ENCODE measurements at places on chromosomes 6 and 20.

DNA sequence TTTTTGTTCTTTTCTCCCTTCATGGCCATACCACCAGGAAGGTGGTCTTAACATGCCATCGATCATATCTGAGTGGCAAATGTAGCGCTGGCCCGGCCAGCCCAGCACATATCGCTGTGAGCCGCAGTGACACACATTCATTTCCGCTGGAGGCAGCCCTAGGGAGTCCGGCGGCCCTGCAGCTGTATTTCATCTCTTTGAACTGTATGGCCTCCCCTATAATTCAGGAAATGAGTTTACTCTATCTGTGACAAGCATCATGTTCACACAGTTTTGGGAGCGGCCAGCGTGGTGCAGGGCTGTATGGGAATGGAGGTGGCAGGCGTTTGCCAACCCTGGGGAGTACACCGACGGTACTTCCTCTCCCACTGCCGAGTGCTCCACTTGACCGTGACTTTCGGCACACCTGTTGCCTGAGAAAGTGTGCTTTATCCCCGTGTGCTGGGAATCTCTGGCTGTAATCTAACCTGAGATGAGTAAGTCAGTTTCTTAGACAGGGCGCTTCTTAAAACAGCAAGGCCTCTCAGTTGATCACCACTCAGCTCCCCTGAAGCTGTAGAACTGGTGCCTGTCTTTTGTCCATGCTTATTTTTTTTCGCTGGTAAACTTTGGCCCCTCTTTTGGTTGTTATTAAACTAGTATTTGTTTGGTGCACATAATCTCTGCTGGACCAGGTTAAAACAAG lies 257.1 kb upstream of the TAB2 start:
- DNase-seq: peak; percentile 40

GRCh38 chr20:63534831-63535651 lies 2.1 kb downstream of the PTK6 start:
- DNase-seq: no peak

DNA sequence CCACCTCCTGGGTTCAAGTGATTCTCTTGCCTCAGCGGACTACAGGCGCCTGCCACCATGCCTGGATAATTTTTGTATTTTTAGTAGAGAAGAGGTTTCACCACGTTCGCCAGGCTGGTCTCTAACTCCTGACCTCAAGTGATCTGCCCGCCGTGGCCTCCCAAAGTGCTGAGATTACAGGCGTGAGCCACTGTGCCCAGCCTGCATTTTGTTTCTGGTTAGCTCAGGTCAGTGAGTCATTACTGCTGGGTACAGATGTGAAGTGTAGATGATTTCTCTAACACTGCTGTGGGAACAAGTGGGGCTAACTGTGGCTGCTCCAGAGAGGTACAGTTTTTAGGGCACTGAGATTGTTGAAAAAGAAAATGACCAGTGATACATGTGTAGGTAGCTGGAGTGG lies 188.6 kb downstream of the PRL start:
- no peak for DNase-seq

DNA sequence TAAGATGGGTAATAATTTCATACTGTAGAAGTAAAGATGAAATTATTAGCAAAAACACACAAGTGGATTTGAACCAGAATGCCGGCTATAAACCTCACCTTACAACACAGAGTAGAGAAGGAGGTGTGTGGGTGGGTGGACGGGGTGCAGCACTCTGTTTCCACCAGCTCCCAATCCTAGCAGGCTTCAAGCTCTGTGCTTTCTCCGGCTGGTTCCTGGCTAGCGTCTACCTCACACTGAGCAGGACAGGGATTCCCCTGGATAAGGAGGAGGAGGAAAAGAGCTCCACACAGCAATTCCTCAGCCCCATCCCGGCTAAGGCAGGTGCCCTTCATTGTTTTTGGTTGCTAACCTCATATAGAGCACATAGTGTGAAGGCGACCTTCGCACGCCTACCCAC lies 453.3 kb downstream of the C6orf118 start:
- DNase-seq: no peak

- no peak for DNase-seq
Measured at GRCh38 chr6:27129095-27129815, 118.2 kb upstream of the PRSS16 start.

DNA sequence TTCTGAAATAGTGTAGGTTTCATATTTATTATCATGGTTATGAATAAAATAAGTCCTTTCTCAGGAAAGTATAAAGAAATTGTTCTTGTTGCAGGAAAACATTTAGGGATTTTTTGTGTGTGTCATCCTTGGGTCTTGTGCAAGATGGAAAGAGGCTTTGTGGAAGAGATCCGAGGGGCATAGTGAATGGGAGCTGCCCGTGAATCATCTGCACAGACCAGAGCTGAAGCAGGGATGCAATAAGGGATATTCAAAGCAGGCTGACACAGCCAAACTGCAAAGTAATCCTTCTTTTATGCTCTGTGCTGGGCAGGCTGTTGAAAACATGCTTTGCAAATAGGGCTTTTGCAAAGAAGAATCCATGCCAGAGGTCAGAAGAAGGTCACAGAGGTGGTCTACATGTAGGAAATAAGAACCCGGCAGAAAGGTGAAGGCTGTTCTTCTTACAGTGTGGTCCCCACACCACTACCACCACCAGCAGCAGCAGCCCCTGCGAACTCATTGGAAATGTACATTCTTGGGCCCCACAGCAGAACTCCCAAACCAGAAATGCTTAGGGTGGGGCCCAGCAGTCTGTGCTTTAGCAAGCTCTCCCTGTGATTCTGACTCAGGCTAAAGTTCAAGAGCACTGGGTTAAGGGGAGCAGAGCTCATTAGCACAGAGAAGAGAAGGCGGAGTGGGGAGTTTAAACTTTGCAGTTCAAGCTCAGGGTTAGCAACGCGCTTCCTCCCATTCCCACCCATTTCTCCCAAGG lies 237.6 kb downstream of the QKI start:
- DNase-seq: no peak

GRCh38 chr6:71473926-71474325 lies 185.3 kb downstream of the OGFRL1 start:
- no peak for DNase-seq

DNA sequence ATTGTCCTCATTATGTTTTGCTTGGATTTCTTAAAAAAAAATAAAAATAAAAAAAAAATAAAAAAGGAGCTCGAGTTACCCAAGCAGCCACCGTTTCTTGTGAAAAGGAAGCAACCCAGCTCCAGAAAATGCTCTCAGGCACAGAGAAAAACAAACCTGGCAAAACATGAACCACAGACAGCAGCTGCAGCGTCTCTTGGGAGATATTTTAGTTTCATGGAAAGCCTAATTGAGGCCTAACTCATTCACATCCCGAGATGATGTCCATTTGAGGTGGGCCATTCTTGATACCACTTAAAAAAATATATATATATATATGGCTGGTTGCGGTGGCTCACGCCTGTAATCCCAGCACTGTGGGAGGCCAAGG lies 13.7 kb upstream of the MRAP2 start:
- no peak for DNase-seq

- DNase-seq: no peak
Measured at GRCh38 chr20:44355498-44356352, at the start of gene HNF4A. HNF4A (plus strand) TSS chr20:44355699; CDS start chr20:44355805, 106 bp downstream.

- peak; percentile 20 for DNase-seq
Measured at GRCh38 chr20:2692036-2692885, at the start of gene EBF4. EBF4 (plus strand) TSS chr20:2692780; CDS start chr20:2693646, 866 bp downstream.

DNA sequence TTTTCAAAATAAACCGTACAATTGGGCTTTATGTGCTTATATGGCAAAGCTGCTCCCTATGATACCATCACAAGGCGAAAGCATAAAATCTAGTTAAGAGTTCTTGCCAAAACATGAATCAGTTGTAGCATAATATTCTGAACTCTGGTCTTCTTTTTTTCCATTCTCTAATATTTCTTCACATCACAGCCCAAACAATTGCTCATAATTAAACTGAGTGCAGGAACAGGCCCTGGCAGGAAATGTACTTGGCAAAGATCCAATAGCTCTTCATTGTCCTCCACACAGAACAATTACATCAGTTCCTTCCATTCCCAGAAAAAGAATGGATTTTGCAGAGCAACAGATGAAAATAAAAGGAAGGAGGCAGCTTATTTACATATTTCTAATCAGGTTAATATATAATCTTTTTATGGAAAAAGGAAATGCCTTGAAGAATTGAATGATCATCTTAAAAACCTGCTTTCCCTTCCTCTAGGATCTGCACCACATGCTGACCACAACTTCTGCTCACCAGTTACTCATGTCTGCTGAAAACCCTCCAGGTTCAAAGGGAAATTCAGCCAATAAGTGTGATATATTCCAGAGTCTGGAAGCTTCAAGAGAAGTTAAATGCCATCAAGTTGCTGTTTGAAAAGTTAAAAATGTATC lies 123.3 kb upstream of the COL21A1 start:
- no peak for DNase-seq

DNA sequence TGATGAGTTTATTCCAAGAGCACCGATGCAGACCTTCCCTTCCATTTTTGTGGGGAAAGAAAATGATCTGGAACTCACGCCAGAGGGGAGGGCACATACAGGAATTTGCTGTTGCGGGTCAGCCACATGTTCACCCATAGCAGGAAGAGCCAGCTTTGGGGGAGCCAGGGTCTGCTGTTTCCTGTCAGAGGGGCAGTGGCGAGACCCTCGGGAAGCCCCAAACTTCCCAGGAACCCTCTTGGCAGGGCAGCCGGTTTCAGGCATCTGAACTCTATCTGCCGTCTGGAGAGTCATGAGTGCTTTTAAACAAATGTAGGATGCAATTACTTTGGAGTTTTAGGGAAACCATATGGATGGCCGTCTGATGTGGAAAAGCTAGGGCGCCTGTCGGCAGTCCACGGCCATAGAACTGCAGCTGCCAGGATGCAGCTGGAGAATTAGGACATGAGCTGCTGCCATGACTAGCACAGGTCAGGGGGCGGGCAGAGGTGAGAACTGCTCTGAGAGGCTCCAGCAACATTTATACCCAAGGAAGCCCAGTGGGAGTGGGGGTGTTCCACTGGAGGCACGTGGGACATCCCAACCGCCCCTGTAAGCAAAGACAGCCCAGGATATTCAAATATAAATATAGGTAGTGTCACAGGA lies 14.8 kb upstream of the SERPINB9 start:
- no peak for DNase-seq

DNA sequence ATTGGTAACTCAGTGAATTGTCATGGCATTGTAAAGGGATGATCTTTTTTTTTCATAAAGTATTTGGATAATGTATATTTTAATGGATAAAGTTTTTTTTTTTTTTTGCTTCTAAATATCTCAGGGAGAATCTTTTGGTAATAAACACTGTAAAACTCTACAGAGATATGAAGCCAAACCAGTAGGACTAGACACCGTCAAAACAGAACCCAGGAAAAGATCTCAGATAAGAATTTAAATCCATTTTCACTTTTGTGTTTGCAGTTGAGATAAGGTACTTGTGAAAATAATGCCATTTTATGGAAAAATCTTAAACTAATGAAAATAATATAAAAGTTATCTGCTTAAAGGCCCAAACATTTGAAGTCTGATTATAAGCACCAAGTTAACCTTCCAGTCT lies 27.0 kb downstream of the FAM83B start:
- no peak for DNase-seq

GRCh38 chr6:26122005-26122388 lies 34.8 kb downstream of the HFE start:
- no peak for DNase-seq

DNA sequence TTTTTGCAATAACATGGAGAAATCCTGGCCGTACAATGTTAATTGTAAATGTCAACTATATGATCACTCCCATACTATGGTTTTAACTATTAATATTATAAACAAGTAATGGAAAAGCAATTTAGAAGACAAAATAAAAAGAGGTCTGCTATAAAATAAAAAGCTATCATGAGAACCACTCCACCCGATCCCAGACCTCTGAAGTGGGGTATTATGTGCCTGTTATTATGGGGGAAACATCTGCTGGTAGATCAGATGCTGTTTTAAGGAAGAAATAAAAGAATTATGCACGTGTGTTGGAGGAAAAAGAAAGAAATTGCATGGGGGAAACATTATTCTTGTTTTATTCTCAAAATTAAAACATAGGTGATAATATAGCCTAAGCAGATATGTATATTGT lies 615.7 kb upstream of the ARID1B start:
- no peak for DNase-seq

- DNase-seq: no peak
Measured at GRCh38 chr6:167702241-167702827, 124.4 kb upstream of the AFDN start.

DNA sequence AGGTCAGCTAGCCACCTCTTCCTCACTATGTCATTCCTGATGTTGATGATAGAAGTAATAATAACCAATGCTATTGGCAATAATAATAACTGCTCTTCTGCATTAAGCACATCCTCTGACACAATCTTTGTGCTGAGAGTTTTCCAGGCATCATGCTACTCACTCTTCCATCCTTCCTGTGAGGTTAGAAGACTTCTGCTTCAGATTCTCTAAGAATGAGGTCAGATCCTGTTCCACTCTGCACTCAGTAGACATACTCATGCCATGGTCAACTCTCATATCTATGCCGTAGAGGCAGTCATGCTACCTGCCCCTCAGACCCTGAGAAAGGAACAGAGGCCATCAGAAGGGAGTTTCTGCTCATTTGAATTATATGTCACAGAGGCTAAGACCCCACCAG lies 98.1 kb upstream of the TOP1 start:
- DNase-seq: no peak

DNA sequence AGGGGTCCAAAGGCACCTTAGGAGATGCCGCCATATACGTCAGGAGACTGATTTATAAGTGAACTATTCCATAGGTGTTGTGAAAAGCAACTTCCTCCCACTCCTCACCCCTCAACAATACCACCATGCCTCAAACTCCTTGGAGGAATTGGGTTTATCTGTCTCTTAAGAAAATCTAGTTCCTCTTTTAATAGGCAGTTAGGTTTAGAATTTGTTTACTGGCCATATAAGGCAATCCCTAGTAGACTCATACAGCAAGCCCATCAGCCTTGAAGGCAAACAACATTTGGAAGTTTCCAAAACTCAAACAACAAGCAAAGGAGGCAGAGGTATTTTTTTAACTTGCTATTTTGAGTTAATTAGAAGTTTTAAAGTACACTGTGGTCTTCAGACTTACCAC lies 66.1 kb downstream of the PRND start:
- no peak for DNase-seq

DNA sequence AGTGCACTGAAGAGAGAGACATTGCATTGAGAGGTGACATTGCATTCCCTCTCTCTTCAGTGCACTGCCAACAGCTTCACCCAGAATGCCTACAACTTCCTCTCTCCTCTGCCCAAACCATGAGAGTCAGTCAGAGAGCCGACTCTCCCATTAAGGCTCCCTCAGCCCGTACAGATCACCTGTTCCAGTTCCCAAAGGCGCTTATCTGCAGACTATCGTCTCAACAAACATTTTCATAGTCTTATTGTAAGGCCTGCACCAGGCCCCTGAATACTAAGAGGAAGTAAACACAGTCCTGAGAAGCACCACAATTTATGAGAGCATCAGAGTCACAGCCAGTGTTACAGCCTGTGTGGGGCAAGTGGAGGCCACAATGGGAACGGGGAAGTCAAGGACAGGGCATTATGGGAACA lies 53.7 kb downstream of the GFOD1 start:
- DNase-seq: no peak

DNA sequence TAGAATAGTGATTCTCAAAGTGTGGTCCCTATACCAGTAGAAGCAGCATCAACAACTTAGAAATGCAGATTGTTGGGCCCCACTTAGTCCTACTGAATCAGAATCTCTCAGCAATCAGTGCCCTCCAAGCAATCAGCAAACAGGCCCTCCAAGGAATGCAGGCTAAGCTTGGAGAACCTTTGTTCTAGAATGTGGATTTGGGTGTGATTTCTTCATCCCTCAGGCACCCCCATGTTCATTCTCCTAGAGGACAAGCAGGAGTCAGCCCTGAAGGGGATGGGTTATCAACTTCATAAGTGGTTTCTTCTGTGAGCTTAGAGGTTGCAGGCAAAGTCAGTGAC lies 40.5 kb upstream of the TAF8 start:
- DNase-seq: no peak
